DMS53 (cell line): ENCODE measurements at places on chromosomes 1 and 21.

DNA sequence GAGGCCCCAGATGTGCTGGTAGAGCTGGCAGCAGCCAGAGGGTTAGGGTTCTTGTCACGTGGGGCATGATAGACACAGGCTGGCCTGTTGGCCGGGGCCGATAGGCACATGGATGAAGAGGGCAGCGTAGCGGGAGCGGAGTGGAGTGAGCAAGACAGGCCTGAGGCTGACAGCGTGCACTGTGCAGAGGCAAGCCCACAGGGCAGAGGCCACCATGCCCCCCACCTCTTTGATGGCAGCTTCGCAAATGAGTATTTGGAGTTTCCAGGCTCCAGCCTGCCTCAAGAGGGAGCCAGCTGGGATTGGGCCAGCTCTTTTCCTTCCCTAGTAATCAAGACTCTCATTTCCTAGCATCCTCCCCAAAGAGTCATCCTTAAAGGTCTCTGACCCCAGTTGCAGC lies 43.5 kb downstream of the TMCC2 start:
- no peak for DNase-seq

DNA sequence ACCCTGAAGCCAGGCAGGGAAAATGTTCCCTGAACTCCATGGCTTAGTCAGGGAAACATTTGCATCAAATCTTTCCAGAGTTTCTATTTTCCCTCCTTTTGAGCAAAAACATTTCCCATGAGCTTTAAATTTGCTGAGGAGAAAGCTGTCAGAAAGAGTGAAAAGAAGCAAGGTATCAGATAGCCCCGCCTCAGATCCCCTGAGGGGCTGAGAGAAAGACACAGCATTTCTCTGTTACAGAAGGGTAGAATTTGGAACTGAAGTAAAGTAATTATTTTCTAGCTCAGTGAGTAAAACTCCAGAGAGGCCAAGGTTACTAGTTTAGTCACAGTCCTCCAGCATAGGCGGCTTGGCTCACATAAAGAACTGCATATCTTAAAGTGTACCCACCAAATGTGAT lies 10.6 kb downstream of the FMO1 start:
- no peak for DNase-seq

DNA sequence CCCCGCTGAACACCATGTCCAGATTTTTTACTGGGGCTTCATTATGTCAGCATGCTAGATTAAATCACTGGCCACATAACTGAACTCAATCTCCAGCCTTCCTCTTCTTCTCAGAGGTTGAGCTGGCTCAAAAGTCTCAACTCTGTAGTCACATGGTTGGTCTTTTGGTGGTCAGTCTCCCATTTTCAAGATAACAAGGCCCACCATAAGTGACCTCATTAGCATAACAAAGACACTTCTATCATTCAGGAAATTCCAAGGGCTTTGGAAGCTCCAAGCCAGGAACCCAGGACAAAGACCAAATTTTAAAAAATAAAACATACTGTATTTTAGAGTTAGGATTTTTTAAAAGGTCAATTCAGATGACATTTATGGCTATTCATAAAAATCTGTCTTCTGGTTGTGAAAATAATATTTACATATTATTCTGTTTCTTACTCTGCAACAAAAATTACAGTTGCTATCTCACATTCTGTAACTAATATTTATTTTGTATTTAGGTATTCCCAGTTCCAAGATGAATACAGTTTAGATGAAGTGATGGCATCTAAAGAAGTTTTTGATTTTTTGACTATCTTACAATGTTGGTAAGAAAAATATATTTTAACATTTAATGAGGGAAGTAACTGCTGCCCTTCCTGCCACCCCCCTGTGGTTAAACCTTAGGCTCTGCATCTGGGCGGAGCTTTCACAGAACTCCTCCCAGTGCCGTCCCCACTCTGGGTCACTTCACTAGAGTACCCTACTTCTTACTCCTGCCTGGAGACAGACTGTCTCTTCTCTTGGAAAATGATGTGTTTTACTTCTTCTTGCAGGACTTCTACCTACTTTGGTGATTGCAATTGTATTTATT lies 49.3 kb downstream of the SCP2 start:
- DNase-seq = no peak

GRCh38 chr1:240342251-240342625 lies 250.6 kb downstream of the FMN2 start:
- DNase-seq = no peak

DNA sequence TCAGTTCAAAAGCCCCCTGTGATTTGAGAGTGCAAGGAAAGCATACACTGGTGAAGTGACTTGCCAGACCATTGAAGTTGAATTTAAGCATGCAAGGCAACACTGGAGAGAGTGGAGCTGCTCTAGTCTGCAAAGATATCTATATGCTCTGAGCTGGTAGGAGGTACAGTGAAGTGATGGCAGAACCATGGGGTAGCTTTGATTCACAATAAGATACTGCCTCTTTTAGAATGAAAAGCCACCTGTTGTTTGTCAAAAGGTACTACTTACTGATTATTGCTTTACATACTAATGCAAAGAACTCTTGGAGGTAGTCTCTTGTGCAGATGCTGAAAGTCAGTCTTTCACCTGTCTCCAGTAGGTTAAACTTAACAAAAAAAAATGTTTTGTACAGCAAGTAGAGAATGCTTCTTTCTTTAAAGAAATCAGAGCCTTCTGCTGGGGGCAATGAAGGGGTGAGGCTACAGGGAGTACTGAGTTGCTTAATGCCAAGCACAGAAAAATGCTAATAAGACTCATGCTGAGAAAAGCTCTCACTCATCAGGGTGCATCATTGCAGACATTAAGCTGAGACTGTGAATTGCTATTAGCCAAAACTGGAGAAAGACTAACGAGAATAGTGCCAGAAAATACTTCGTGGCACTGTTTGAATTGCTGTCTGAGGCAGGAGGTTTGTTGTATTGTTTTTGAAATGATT lies 1150.5 kb upstream of the TMPRSS15 start:
- DNase-seq = no peak
